Activated CD8-positive, alpha-beta memory T cell treated with anti-CD3 and anti-CD28 coated beads for 1 hour (primary cell): ENCODE measurements at places on chromosomes 16 and 17.

DNA sequence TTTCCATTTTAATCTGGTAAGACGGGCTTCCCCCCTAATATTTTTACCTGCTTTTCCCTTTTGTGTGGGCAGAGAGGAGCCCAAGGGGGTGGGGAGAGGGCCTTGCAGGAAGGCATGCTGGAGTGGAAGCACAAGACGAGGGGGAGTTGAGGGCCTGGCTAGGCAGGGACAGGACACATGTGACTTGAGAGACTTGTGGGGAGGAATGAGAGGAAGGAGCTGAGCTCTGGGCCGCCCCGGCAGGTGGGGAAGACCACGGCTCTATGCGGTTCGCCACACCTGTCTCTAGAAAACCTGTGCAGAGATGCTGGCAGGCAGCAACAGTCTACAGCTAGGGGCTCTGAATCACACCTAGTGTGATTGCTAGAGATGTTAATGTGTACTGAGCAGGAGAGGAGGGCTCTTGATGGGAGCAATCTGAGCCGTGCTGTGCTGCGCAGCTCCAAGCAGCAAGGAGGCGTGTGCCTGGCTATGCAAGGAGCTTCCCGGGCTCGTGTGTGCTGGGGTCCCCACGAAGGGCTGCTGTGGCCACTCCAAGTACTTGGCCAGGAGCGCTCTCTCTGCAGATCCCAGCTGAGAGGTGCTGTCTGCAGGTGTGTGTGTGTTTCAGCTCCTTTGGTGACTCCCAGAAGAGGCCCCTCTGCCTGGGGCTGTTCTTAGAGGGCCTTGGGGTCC, 50.2 kb downstream of the PDPK1 start:
- no peak for DNase-seq

GRCh38 chr16:26987597-26988010, 79.1 kb upstream of the C16orf82 start:
- DNase-seq = no peak

GRCh38 chr16:11677959-11678881, 10.0 kb downstream of the SNN start:
- no peak for DNase-seq

DNA sequence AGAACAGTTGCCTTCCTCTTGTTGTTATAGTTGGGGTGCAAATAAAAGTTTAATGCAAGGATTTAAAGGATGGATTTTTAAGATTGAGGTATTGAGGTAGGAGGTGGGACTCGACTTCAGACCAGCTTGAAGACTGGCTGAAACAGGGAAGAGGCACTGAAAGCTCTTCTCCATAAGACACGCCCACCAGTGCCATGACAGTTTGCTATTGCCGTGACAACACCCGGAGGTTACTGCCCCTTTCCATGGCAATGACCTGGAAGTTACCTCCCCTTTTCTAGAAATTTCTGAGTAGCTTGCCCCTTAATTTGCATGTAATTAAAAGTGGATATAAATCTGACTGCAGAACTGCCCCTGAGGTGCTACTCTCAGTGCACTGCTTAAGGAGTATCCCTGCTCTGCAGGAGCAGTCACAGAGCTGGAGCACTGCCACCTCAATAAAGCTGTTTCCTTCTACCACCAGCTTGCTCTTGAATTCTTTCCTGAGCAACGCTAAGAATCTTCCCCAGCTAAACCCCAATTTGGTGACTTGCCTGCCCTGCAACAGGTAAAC, 122.6 kb downstream of the SHISA6 start:
- DNase-seq = no peak

- no peak for DNase-seq
Measured at GRCh38 chr16:8916541-8917225, 34.5 kb downstream of the LITAFD start.

- DNase-seq = no peak
Measured at GRCh38 chr17:31072186-31072585, 22.6 kb upstream of the NF1 start.

DNA sequence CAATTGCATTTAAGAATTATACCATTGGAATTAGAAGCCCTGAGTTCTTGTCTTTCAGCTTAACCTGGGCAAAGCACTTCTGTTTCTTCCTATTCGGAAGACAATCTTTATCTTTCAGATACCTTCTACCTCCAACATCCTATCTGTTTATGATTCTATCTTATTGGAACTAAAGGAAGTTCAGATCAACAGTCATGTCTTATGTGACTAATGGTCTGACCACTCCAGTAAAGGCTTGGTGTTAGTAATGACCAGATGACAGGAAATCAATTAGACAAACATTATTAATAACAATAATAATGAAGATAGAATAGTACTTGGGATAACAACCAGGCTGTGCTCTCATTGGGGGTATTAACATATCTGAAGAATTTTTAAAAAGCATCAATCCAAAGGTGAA, 11.3 kb downstream of the HS3ST3A1 start:
- DNase-seq = no peak

DNA sequence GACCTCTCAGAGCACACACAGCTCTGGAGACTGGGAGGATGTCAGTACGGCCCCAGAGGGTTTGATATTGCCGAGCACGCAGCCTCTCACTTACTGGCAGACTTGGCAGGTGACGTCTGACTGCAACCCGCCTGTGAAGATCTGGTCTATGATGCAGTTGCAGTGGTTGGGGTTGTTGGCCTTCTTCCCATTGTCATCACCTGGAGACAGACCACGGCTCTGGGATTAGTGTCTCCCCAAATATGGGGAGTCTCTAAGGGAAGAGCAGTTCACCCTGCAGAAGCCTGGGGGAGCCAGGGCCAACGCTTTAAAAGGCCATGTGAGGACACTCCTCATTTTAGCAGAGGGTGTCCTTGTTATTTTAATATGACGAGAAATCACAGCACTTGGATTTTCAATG, 30.1 kb downstream of the USP22 start:
- no peak for DNase-seq

DNA sequence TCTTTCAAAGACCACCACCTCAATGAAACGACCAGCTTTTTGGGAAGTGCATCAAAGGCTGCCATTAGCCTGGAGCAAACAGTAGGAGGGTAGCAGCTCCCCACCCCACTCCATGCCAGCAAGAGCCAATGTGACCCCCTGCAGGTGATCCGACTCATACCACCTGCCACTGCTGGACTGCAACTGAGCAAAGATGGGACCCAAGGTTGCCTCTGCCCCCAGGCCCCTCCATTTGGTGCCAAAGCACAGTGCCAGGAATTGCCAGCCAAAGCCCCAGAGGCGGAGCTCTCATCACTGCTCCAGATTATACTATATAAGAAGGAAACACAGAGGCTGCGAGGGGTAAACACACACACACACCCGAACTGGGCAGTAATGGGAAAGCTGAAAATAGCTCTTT, 8.3 kb downstream of the PITPNM3 start:
- no peak for DNase-seq

- DNase-seq = peak; percentile 69
Measured at GRCh38 chr16:31033709-31034492, 543 bp downstream of the STX4 start.

GRCh38 chr17:46732754-46733398, 85.6 kb downstream of the WNT3 start:
- DNase-seq = no peak
